GM10248 (cell line): ENCODE measurements at places on chromosomes 7 and 10.
A peak's percentile ranks its signal among the peaks of the same experiment; 100 is the strongest.

DNA sequence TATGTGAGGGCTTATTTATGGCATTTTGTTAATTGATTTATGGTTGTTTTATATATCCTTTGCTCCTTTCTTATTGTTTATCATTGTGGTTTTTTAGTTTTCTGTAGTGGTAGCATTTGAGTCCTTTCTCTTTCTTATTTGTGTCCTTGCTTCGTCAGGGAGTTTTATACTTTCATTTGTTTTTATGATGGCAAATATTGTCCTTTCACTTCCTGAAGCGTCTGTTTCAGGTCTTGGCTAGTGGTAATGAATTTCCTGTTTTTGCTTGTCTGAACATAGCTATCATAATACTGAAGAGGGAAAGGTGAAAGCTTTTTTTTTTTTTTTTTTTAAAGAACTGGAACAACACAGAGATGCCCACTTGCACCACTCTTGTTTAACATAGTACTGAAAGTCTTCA lies 228.2 kb downstream of the ATRNL1 start:
- DNase-seq, result no peak

DNA sequence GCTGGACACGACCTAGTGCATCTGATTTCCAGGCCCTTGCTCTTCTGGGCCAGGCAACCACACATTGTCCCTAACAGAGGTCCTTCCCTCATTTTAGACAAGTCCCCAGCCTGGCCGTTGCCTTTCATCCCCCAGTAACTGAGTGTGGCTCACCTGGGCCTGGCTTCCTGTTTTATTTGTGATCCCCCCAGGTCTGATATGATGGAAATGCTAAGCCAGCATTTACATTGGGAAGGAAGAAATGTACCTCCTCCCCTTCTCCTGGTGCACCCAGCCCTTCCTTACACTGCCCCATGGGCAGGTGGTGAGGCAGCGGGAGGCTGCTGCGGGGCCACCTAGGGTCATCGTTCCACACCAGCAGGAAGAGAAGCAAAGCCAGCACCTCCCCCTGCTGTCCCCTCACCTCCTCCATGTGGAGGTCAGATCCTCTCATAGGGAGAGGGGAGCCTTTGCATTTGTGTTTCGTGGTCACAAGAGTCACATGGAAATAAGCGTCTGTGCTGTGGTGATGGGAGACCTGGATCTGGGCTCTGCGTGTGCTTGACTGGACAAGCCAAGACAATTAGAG lies 108.8 kb downstream of the GLRX3 start:
- no peak for DNase-seq

- no peak for DNase-seq
These were observed 66.1 kb downstream of the SAMD9 start for GRCh38 chr7:93051660-93052059.

GRCh38 chr10:71948496-71949067 lies 15.6 kb upstream of the CHST3 start:
- no peak for DNase-seq

- no peak for DNase-seq
These were observed 996.4 kb downstream of the KCNMA1 start for GRCh38 chr10:76641215-76641614.

DNA sequence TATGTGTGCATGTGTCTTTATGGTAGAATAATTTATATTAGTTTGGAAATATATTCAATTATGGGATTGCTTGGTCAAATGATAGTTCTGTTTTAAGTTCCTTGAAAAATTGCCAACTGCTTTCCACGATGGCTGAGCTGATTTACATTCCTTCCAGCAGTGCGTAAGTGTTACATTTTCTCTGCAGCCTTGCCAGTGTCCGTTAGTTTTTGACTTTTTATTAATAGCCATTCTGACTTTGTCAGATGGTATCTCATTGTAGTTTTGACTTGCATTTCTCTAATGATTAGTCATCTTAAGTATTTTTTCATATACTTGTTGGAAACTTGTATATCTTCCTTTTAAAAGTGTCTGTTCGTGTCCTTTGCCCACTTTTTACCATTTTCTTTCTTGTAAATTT lies 434.2 kb upstream of the POT1 start:
- no peak for DNase-seq

GRCh38 chr7:157250605-157251228 lies 86.1 kb upstream of the DNAJB6 start:
- DNase-seq, result peak; percentile 65

- DNase-seq, result no peak
These were observed 19.7 kb upstream of the PON2 start for GRCh38 chr7:95454438-95455045.

- DNase-seq, result no peak
These were observed 25.6 kb downstream of the PRLHR start for GRCh38 chr10:118569882-118570252.

- DNase-seq, result no peak
These were observed 34.8 kb upstream of the PITRM1 start for GRCh38 chr10:3207351-3207750.

- no peak for DNase-seq
These were observed 133.9 kb upstream of the GHITM start for GRCh38 chr10:84005403-84005802.

GRCh38 chr10:130929422-130930325 lies 381.8 kb downstream of the TCERG1L start:
- no peak for DNase-seq

DNA sequence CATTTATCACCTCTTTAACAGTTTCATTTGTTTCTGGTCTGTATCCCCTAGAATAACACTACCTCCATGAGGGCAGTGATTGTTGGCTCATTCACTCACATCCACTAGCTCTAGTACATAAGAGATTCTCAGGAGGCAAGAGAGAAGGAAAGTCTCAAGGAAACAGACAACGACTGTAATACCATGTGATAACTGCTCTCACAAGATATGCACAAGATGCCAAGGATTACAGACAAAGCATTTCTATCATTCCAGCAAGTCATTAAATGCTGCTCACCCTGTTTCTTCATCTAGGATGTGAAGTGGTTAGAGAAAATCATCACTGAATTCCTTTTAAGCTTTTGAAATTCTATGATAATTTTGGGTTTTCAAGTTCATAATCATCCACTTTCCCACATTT lies 115.3 kb downstream of the HIBADH start:
- DNase-seq, result no peak

DNA sequence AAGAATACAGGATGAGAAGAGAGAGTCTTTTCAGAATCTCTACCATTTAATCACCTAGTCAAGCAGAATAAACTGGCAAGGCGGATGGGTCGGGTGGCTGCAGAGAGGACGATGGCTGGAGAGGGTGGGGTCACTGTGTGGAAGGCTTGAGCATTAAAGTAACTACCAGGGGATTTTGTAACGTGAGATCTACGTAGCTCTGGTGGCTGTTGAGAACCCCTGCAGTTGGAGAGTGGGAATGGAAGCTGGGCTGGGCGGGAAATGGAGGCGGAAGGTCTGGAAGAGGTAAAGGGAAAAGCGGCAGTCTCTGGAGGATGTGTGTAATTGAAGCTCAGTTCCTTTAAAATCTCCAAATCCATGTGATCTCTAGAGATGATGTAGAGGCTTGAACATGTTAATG lies 135.0 kb downstream of the GATA3 start:
- DNase-seq, result no peak

- DNase-seq, result no peak
These were observed 179.1 kb downstream of the SFMBT2 start for GRCh38 chr10:7231509-7232414.
